ENCODE measurements at places on chromosomes 1 and 21.

- no peaks in the 10 kb centered on the region for H3K36me3 ChIP-seq
- H3K27me3 ChIP-seq, result peaks cover 46% of the 10 kb centered on the region
Observed at GRCh38 chr1:33425900-33426299, 5.0 kb downstream of the PHC2 start.

DNA sequence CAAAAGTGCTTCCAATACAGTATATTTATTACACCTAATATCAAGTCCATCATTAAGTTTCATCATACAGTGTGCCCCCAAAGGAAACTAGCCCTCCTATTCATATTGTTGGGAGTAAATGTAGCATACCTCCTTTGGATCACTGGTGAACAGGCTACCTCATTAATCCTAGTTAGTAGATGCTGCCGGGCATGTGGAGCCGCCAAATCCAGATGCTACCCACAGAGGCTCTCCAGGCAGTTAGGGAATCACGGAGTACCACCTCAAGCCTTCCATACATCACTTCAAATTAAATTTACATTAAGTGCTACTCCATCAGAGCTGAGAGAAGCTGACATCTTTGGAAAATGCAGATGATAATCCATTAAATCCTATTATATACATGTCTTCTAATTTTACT, 121.7 kb upstream of the FOXD3 start:
- H3K4me3 ChIP-seq, result no peak overlapping the region
- no peaks in the 10 kb centered on the region for H3K4me1 ChIP-seq
- peaks cover 18% of the 10 kb centered on the region for H3K27me3 ChIP-seq
- H3K36me3 ChIP-seq, result no peaks in the 10 kb centered on the region
- no peak overlapping the region for H3K27ac ChIP-seq

DNA sequence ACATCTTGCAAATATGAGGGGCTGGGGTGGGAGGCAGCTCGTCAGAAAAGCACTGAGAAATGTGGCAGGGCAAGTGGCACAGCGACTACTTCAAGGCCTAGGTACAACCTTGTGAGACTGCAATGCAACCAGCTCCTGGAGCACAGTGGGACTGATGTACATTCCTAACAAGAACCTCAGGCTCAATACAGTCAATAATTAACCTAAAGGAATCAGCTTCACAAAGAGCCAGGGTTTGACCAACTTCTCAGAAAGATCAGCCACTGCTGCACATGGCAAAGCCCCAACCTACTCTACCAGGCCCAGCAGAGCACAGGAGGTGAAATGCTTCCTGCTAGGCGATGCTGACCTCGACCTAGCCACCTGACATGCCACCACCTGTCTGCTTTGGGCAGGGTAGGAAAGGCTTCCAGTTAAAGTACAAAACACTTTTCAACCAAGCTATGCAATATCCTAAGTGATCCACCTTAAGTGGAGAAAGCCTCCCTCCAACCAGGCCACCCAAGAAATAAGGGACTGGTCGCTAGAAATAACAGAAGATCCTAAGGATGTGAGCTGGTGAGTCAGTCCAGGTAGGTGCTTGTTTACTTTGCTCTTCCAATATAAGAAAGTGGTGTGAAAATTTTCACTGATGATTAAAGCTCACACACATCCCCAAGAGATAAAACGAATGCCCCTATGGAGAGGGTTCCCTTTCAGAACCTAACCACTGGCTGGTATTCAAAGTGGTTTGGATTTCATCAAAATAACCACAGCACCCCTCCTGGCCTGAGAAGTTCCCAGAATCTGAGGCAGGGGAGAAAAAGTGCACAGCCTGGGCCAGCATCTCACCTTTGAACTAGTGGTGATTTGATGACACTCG, 2.1 kb downstream of the RIPK4 start:
- no peak overlapping the region for H3K4me3 ChIP-seq
- peaks cover 54% of the 10 kb centered on the region for H3K4me1 ChIP-seq
- no peak overlapping the region for H3K27ac ChIP-seq
- H3K36me3 ChIP-seq, result no peaks in the 10 kb centered on the region

DNA sequence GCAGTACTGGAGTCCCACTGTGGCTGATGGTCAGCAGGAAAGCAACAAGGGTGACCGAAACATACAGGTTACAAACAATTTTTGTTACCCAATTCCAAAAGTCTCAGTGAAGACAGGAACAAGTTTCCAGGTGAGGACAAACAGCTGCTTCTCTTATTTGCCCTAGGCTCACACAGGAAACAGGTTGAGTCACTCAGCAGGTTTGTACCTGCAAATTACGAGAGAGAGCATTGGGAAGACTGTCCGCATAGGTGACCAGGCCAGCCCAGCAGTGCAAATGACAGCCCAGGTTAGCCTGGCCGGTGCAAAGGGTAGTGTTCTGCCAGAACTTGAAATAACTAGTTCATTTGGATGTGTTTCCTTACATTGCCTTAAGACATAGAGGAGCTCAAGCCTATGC, 40.0 kb upstream of the DSCAM start:
- no peak overlapping the region for H3K27ac ChIP-seq
- no peak for ATAC-seq
- no peaks in the 10 kb centered on the region for H3K4me1 ChIP-seq
- no peak overlapping the region for H3K4me3 ChIP-seq

- H3K4me3 ChIP-seq, result no peak overlapping the region
- no peaks in the 10 kb centered on the region for H3K36me3 ChIP-seq
- H3K27ac ChIP-seq, result no peak overlapping the region
- peak; percentile 40 for ATAC-seq
- H3K27me3 ChIP-seq, result peaks cover 18% of the 10 kb centered on the region
Observed at GRCh38 chr1:202283379-202283844, 58.3 kb downstream of the UBE2T start.

GRCh38 chr1:30816211-30817076, 58.9 kb upstream of the LAPTM5 start:
- H3K36me3 ChIP-seq, result no peaks in the 10 kb centered on the region
- no peak overlapping the region for H3K4me3 ChIP-seq
- peaks cover 8% of the 10 kb centered on the region for H3K27me3 ChIP-seq
- ATAC-seq, result no peak
- H3K27ac ChIP-seq, result no peak overlapping the region

DNA sequence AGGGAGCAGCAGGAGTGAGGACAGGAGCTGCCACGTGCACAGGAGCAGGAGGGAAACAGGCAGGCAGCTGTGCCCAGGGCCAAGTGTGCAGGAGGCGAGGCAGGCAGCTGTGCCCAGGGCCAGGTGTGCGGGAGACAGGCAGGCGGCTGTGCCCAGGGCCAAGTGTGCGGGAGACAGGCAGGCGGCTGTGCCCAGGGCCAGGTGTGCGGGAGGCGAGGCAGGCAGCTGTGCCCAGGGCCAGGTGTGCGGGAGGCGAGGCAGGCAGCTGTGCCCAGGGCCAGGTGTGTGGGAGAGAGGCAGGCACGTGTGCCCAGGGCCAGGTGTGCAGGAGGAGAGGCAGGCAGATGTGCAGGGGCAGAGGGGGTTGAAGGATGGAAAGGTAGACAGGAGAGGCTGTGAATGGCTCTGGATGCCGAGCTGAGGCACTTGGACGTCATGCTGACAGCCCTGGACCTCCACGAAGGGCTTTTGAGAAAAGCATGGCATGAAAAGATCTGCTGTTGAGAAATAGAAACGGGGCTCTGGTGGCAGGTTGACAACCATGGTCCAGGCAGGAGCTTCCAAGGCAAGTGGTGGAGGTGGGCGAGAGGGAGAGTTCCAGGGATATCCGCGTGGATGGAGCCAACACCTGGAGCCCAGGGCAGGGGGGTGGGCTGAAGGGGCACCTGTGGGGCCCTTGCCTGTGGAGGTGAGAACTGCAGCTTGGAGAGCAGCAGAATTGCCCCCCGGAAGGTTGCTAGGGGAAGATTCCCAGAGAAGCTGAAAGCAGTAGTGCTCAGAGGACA, 19.1 kb upstream of the NPHP4 start:
- H3K36me3 ChIP-seq, result peaks cover 12% of the 10 kb centered on the region
- H3K27me3 ChIP-seq, result no peaks in the 10 kb centered on the region
- H3K27ac ChIP-seq, result peak overlapping the region; percentile 66
- H3K4me1 ChIP-seq, result peaks cover 30% of the 10 kb centered on the region

GRCh38 chr1:25500694-25501093, 42.7 kb upstream of the LDLRAP1 start:
- peaks cover 4% of the 10 kb centered on the region for H3K27me3 ChIP-seq
- peaks cover 10% of the 10 kb centered on the region for H3K4me1 ChIP-seq
- no peak for ATAC-seq
- peaks cover 48% of the 10 kb centered on the region for H3K36me3 ChIP-seq

- H3K4me3 ChIP-seq, result no peak overlapping the region
- peaks cover 31% of the 10 kb centered on the region for H3K4me1 ChIP-seq
- H3K27ac ChIP-seq, result no peak overlapping the region
Observed at GRCh38 chr1:173268786-173269277, 61.7 kb upstream of the TNFSF4 start.

DNA sequence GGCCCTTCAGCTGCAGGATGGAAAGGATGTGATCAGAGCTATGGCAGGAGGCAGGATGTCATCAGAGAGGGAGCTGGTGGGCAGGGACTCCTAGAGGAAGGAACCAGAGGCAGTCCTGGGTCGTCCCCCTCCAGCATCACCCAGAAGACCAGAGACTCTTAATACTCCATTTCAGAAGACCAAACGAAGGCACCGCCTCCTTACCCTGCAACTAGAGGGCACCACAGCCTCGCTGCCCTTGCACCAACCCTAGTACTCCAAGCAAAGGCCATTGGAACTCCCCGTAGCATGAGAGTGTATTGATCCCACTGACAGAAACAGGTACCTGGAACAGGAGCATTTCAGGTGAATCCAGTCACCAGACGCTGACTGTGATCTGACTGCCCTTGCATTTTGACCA, 598.1 kb downstream of the NPHP4 start:
- no peak overlapping the region for H3K27ac ChIP-seq
- no peaks in the 10 kb centered on the region for H3K4me1 ChIP-seq
- H3K27me3 ChIP-seq, result peaks cover 10% of the 10 kb centered on the region
- no peaks in the 10 kb centered on the region for H3K36me3 ChIP-seq
- no peak overlapping the region for H3K4me3 ChIP-seq

GRCh38 chr1:79614762-79615161, 608.2 kb upstream of the ADGRL4 start:
- no peaks in the 10 kb centered on the region for H3K27me3 ChIP-seq
- no peak for ATAC-seq
- H3K4me3 ChIP-seq, result no peak overlapping the region
- peaks cover 10% of the 10 kb centered on the region for H3K4me1 ChIP-seq
- no peak overlapping the region for H3K27ac ChIP-seq
- no peaks in the 10 kb centered on the region for H3K36me3 ChIP-seq

- no peak for ATAC-seq
- H3K27me3 ChIP-seq, result no peaks in the 10 kb centered on the region
- H3K4me1 ChIP-seq, result peaks cover 5% of the 10 kb centered on the region
- no peak overlapping the region for H3K4me3 ChIP-seq
- H3K27ac ChIP-seq, result no peak overlapping the region
- H3K36me3 ChIP-seq, result no peaks in the 10 kb centered on the region
Observed at GRCh38 chr1:240073097-240073496, 18.6 kb upstream of the FMN2 start.

GRCh38 chr1:22056043-22056442, 3.5 kb downstream of the CDC42 start:
- H3K27me3 ChIP-seq, result no peaks in the 10 kb centered on the region
- H3K4me1 ChIP-seq, result peaks cover 71% of the 10 kb centered on the region
- no peak for ATAC-seq
- H3K4me3 ChIP-seq, result peak overlapping the region; percentile 60
- H3K36me3 ChIP-seq, result peaks cover 6% of the 10 kb centered on the region
- H3K27ac ChIP-seq, result peak overlapping the region; percentile 56

DNA sequence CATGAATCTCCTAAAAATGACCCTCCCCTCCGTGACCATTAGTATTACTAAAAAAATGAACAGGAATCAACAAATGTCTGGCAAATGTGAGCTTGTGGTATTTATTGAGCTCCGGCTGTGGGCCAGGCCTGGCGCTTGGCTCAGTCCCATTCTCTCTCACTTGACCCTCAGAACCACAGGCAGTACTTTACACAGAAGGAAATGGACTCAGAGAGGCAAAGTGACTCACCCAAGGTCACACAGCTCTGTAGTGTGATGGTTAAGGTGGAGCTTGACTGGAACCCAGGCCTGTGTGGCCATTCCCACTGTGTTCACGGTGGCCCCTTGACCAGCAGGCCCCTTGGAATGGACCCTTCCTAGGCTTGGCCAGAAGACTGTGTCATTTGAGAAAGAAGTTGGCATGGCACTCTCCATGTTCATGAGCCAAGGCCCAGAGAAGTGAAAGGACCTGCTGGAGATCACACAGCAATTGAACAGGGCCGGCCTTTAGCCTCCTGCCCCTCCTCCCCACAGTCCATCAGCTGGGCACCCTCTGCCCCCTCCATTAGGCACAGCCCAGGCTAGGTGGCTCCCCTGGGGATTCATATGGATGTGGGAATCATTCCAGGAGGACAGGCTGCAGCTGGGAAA, 32.1 kb downstream of the FAM151A start:
- H3K36me3 ChIP-seq, result no peaks in the 10 kb centered on the region
- no peaks in the 10 kb centered on the region for H3K27me3 ChIP-seq
- H3K27ac ChIP-seq, result no peak overlapping the region
- ATAC-seq, result no peak

DNA sequence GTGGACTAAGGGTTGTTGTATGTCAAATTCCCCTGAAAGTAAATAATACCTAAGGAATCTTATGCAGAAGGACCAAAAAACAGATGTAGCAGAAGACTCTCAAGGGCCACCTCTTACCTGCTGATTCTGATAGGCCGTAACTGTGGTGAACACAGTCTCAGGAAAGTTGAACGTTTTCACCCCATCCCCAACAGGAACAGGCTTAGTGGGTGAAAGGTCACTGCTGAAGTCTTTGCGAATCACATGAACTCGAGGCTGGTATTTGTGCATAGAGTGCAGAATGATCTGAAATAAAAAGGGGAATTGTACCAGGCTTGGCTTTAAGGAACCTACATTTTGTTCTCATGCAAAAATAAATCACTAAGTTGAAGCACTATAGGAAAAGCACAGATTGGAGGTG, 64.8 kb downstream of the TBX15 start:
- no peaks in the 10 kb centered on the region for H3K36me3 ChIP-seq
- H3K4me1 ChIP-seq, result peaks cover 18% of the 10 kb centered on the region
- no peak overlapping the region for H3K27ac ChIP-seq
- no peak for ATAC-seq
- H3K4me3 ChIP-seq, result no peak overlapping the region

DNA sequence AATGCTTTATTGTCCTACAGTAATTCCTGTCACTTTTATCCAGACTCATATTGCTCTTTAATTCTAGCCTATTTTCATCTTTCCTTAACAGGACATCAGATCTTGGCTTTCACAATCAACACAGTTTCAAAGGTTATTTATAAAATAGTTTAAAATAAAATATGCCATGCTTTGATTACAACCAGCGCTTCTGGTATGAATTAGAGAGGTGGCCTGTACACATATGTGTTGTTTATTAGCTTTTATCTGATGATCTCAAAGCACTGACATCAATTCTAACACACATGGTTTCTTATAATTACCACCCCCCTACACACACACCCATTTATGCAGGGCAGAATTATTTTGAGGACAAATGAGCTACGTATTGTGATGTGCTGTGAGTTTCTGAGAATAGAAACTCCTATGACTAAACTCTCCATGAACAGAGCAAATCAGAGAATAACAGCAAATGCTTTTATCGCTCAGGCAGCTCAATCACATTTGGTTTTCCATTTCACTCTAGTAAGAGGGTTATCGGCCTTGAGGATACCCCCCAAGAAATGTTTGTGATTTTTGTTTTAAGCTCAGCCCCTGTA, 18.0 kb downstream of the CD247 start:
- ATAC-seq, result no peak
- H3K4me1 ChIP-seq, result peaks cover 35% of the 10 kb centered on the region
- peaks cover 75% of the 10 kb centered on the region for H3K27me3 ChIP-seq
- H3K4me3 ChIP-seq, result no peak overlapping the region
- no peak overlapping the region for H3K27ac ChIP-seq

GRCh38 chr1:205056188-205056611, 13.2 kb downstream of the CNTN2 start:
- H3K4me1 ChIP-seq, result no peaks in the 10 kb centered on the region
- H3K27ac ChIP-seq, result no peak overlapping the region
- peaks cover 33% of the 10 kb centered on the region for H3K27me3 ChIP-seq
- ATAC-seq, result no peak
- H3K4me3 ChIP-seq, result no peak overlapping the region
